ENCODE measurements at places on chromosomes 2 and 18.

GRCh38 chr2:31038385-31038784 lies 99.9 kb downstream of the GALNT14 start:
- no peak for DNase-seq

DNA sequence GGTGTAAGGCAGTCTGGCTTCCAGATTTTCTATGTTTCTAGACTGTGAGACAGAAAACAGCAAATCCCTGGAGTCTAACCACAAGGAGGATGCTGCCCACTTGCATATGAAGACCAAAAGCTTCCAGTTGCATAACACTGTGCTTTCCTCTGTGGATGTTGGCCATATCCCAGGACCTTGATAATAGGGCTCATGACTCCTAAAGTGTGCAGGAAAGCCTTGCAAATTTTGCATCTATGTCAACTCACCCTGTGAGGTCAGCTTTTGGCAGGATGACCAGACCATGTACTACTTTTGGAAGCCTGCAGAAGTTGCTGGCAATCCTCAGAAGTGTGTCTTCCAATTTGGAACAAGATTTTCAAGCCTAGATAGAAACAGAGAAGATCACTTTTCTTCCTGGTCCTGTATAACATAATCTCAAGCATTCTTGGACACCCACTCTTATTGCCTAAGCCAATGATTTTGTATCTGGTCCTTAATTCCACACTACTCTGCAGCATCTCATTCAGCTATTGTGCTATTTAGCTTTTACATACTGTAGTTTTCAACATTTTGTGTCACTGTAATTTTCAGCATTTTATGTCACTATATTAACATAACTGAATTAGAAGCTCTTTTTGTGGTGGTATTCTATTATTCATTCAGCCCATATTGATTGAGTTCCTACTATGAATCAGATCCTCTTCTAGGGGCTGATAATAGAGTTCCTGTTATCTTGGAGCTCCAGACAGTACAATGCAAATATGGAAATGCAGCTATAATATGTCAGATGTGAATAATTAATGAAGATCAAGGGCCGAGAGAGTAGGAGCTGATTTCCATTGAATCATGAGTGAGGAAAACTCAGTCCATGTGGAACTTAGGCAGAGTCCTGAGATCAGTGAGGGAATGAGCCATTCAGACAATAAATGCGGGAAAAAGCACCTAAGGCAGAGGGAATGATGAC lies 85.3 kb upstream of the RAB27B start:
- no peak for DNase-seq

GRCh38 chr18:33282709-33283333 lies 157.7 kb downstream of the CCDC178 start:
- DNase-seq = no peak

- DNase-seq = no peak
Measured at GRCh38 chr2:195363496-195363895, 293.5 kb upstream of the SLC39A10 start.

DNA sequence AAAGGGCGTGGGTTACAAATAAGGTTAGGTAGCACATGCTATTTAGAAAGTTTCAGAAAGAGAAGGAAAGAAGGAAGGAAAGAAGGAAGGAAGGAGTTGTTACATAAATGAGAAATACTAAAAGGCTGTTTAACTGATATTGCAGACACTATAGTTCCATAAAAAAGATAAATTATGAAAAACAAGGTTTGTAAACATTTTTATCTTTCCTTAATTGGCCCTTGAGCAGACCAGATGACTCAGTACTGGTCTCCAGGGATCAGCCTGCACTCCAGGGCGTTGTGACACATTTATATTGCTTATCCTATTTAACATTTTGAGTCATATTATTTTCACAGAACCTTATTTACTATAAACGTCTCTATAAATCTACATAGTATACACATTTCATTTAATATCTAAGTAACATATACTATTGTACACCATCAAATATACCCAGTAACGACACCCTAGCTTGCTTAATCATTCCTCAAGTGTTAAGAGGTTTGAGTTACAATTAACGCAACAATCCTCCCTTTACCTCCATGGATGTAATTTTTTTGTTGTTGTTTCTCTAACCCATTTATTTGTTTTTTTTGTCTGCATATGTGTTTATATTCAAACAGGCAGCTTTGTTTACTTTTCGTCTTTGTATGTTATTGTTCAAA lies 2.8 kb upstream of the RAB31 start:
- no peak for DNase-seq

DNA sequence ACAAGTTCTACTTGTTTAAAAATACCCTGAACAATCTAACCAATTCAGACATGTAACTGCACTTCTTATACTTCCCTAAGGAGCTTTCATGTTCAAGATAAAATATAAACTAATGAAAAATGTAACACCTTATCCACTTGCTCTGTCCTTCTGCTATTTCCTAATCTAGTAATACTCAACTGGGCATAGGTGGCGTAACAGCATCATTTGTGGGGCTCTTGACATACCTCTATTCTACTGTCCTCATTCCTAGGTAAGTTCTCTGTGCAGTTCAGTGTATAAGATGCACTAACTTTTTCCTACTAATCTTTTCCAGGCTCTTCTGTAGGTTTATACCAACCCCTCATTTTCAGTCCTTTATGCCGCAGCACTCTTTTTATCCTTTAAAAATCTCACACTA lies 36.7 kb downstream of the PRKD3 start:
- DNase-seq = no peak
